Dermis microvascular lymphatic vessel endothelial cell (primary cell): ENCODE measurements at places on chromosomes 2 and 18. TPM values are rescaled to one million over a fixed set of nuclear protein-coding genes. Genes with fewer than 3 reads are reported as not detected.

The ME2 gene
- 26.3 and 33.1 TPM in 2 replicates for total RNA-seq

The CD226 gene
- 0.76 and 1.5 TPM in 2 replicates for total RNA-seq

The COLEC11 gene
- 0.13 and 0.51 TPM in 2 replicates for total RNA-seq

The CASP8 gene
- 10.0 and 10.2 TPM in 2 replicates for total RNA-seq

The METTL21A gene
- total RNA-seq, result 17.4 and 17.6 TPM in 2 replicates

The ANKRD62 gene
- total RNA-seq, result not detected in 2 replicates

The NCKAP5 gene
- under 0.01 TPM in 2 replicates for total RNA-seq

The SLC16A14 gene
- total RNA-seq, result under 0.01 and 0.25 TPM in 2 replicates

The MYCN gene
- 3.2 and 7.2 TPM in 2 replicates for total RNA-seq

The SPIRE1 gene
- total RNA-seq, result 15.7 and 16.6 TPM in 2 replicates

DNA sequence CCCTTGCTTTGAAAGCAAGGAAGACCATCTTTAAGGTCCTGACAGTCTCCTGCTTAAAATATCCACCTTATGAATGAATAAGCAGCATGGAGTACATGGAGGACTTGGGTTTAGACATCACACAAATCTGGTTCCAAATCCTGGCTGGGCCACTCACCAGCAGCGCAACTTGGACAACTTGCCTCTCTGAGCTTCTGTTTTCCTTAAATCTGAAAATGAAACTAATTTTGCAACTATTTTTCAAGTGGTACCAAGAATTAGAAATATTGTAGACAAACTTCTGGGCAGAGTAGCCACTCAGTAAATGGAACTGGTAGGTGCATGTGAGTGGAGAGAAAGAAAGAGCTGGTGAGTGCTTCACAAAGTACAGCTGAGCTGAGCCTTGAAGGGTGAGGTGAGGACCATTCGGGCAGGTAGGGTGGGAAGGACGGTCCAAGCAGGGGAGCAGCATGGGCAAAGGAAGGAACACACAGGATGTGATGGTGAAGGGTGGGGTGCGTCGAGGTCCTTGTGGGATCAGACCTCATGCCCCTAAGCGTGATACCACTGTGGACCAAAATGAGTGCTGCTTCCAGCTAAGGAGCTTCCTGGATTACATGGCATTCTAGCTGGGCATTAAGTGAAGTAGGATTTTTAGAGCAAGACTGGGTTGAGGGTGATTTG is 14.4 kb upstream of the TET3 start:
- DNase-seq, result no peak

GRCh38 chr2:67616749-67617148 is 219.6 kb downstream of the ETAA1 start:
- DNase-seq, result peak; percentile 48

GRCh38 chr2:84939426-84940087 is 31.4 kb upstream of the KCMF1 start:
- DNase-seq, result no peak

- no peak for DNase-seq
Measured at GRCh38 chr2:38164881-38165280, 88.9 kb upstream of the CYP1B1 start.

GRCh38 chr2:86199834-86200177 is 549 bp downstream of the MRPL35 start:
- DNase-seq, result no peak

GRCh38 chr2:2840681-2841300 is 509.7 kb upstream of the MYT1L start:
- DNase-seq, result no peak

- DNase-seq, result peak; percentile 41
Measured at GRCh38 chr2:172859581-172860335, 124.1 kb downstream of the RAPGEF4 start.

- DNase-seq, result no peak
Measured at GRCh38 chr18:54712306-54712705, 116.0 kb upstream of the RAB27B start.

DNA sequence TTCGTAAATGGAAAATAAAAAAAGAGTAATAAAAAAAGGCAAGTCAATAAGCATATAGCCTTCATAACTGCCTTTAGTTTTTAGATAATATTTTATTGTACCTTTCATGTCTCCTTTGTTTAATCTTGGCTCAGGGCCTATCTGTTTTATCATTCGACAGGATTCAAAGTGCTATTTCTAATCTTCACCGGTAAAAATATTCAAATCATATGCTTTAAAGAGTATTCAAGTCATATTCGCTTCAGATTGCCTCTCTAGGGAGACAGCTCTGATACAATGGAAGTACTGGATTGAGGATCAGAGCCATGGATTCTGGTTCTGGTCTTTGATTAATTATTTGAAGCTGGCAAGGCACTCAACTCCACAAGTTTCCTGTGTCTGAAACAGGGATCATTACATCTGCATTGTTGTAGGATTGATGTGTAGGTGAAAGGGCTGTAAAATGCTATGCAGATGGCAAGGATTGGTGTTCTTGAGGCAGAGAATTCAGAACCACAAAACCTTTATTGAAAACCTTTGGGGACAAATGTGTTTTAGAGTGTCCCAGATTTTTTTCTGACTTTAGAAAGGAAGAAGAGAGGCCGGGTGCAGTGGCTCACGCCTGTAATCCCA is 84.3 kb upstream of the RAPH1 start:
- DNase-seq, result peak; percentile 25

DNA sequence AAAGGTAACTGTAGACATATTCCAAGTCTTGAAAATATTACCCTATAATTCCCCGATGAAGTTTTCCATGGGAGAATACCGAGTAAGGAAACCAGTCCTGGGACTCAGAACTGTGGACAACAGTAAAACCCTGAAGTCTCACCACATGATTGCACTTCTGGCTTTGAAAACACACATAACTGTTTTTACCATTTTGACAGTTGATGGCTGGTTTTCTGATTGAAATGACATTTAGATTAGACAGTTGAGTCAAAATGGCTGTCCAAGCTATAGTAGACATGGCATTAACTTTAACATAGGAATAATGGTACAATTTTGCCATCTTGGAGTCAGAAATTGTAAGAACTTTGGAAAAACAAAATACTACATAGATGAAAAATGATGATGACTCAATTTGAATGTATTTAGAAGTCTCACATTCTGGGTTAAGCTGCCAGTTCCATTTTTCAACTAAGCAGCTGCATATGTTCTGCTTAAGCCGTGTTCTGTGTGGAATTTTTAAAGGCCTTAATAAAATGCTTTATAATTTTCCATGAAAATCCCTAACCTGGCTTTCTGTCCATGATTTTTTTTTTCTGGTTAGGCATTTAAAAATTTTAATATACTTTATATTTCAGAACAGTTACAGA is 38.3 kb upstream of the WIPF1 start:
- DNase-seq, result no peak

- peak; percentile 32 for DNase-seq
Measured at GRCh38 chr2:159010340-159010739, 41.9 kb downstream of the TANC1 start.

DNA sequence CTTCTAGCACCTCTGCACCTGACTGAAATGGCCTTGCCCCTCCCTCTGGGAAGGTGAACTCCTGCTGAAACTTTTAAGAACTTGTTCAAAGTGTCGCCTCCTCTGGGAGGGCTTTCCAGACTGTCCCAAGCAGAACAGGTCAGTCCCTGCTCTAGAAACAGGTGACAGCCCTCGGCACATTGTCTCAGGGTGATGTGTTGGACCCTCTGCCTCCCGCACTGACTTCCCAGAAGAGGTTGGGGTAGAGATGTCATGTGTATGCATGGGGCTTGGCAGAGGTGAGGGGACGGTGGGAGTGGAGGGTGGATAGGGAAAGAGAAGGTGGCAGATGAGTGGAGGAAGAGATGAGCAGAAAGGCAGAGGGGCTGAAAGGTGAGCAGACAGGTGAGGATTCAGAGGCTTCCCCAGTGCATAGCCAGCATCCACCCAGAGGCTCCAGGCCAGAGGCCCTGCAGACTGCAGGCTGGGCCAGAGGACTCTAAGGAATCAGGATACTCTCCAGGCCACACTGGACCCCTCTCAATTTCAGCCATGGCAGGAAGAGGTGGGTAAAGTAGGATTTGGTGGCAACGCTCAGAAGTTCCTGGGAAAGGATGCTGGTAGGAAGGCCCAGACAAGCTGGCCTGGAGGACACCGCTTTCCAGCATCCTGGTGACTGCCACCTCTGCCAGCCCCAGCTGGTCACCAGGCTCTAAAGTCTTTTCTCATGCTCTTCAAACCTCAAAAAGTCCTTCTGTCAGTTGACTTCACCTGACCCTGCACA is 24.8 kb upstream of the TNS1 start:
- no peak for DNase-seq

GRCh38 chr2:2567776-2568175 is 236.7 kb upstream of the MYT1L start:
- no peak for DNase-seq

GRCh38 chr18:44290366-44290977 is 390.2 kb upstream of the SETBP1 start:
- no peak for DNase-seq

DNA sequence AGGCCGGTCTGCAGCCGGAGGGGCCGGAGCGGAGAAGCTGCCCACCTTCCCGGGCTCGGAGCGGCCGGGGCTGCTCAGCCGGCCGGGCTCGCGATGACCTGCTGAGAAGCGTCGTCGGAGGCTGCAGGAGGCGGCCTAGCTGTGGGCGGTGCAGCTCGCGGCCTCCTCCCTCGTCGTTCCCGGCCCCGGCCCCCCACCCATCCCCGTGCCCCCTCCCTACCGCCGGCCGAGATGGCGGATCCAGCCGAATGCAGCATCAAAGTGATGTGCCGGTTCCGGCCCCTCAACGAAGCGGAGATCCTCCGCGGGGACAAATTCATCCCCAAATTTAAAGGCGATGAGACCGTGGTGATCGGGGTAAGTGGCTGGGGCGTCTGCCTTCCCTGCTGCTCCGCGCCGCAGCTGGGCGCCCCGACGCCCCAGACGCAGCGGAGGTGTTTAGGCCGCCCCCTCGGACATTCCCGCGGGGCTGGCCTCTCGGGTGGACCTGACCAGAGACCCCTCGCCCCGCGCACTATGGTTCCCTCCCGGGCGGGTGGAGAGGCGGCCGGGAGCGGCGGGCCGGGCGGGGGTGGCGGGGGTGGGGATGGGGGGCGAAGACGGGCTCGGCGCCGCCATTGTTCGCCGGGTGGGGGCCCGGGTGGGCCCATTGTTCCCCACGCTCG is 492 bp downstream of the KIF5C start:
- no peak for DNase-seq

GRCh38 chr2:17095340-17095739 is 422.9 kb downstream of the RAD51AP2 start:
- no peak for DNase-seq

DNA sequence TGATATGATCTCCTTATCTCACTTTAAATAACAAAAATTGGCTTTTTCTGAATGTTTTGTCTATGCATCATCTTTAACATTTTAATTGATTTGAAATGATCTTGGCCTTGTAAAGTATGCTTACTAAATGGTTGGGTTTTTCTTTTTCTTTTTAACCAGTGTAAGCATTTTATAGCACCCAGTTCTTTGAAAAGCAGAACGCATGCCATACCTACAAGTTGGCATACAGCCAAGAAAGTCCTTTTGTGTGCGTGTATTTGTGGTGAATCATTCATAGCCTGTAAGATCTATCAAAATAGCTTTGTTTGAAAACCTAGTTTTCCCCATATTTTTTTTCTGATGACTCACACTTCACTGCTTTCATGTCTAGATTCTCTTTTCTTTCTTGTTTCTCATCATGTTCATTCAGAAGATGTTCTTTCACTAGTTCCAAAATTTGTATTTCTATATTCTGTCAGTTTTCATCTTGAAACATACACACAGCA is 4.1 kb upstream of the VRK2 start:
- peak; percentile 97 for DNase-seq

- DNase-seq, result no peak
Measured at GRCh38 chr2:3602553-3603339, 7.8 kb downstream of the COLEC11 start.

GRCh38 chr2:62587592-62587991 is 81.6 kb upstream of the TMEM17 start:
- DNase-seq, result no peak

DNA sequence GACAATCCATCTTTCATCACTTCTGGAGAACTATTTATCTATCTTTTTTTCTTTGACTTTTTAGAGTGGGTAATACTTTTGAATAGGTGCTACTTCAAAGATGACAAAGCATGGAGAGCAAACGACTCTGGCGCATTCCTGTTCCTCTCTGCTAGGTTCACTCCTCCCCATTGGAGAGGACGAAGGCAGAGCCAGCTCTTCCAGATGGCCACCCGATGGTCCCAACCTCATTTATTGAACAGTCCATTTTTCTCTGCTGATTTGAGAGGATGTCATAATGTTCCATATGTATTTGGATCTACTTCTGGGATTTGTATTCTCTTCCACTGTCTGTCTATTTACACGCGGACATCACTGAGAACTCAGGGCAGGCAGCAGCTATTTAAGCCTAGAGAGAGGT is 284.3 kb upstream of the CXCR4 start:
- DNase-seq, result no peak

- no peak for DNase-seq
Measured at GRCh38 chr18:24731158-24731557, 270.7 kb downstream of the HRH4 start.

- peak; percentile 44 for DNase-seq
Measured at GRCh38 chr2:64586054-64586453, 61.9 kb downstream of the AFTPH start.

- no peak for DNase-seq
Measured at GRCh38 chr2:73109431-73110167, 3.1 kb downstream of the RAB11FIP5 start.

DNA sequence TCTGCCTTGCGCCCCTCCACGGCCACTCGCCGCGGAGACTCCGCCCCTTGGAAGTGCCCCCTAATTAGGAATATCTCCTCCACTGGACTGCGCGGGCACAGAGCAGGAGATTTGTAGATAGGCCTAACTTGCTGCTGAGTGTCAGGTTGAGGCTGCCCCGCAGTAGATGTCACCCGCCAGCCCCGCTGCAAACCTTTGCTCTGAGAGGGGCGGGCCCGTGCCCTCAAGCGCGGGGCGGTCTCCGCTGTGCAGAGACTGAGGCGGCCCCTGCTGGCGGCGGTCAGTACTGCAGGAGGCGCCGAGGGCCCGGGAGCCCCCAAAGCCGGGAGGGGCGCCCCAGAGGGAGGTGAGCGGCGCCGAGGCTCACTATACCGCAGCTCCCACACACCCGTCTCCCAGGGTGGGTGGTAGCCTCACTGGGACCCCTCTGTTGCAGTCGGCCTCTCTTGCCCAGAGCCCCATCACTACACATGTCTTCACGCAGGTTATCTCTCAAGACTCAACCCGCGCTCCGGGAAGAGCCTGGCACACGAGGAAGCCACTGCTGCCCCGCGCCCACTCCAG is 2.9 kb upstream of the NEURL3 start:
- peak; percentile 61 for DNase-seq

GRCh38 chr2:71930049-71930681 is 217.5 kb downstream of the CYP26B1 start:
- DNase-seq, result no peak

- no peak for DNase-seq
Measured at GRCh38 chr18:40233931-40234616, 1721.0 kb upstream of the PIK3C3 start.

DNA sequence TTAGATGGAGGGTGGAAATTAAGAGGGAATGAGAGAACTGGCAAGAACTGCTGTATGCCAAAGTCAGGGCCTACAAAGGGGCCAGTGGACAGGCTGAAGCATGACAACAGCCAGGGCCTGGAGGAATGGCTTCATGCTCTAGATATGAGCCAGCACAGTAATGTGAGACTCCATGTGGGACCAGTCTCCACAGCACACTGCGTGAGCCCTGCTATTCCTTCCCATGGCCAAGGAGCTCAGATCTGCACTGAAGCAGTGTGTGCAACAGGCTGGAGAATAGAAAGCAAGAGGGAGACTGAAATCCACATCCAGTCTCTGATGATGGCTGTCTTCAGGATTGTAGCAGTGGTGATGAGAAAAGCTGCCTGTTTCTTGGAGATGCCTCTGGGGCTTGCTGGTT is 162.8 kb downstream of the TPGS2 start:
- DNase-seq, result no peak
